ENCODE measurements at places on chromosomes 5 and 9.

DNA sequence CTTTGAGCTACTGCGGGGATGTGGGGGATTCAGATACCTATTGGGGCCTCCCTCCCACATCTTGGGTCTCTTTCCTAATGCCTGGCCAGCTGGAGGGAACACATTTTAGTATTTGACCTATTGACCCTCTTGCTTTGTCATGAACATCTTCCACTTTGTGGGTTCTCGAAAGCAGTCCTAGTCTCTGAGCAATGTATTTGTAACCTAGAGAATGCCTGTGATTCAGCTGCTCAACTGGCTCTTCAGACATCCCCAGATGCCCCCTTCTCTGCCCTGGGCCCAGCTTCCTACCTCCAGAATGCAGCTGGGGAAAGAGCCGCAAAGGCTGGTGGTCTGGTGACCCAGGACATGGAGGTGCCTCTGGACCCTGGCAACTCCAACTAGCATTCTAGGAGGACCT, 32.2 kb downstream of the APTX start:
- no peak for DNase-seq

DNA sequence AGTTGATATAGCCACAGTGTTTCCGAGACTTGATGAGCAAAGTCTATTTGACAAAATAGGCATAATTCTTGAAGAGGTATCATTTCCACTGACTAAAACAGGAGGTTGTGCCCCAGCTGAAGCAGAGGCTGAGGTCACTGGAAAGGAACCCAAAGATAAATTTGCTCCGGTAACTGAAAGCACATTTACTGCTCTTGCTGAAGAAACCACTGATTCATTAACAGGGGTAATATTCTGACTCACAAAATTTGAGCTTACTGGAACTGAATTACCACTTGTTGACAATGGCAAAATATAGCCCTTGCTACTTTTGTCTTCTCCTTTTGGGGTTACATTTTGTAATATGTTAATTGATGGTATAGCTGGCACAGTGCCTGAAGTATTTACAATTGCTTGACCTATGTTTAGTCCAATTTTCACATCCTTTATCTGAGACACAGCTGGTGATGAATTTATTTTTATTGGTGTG, 30.2 kb downstream of the MLANA start:
- no peak for DNase-seq

GRCh38 chr5:33491941-33492340, 51.2 kb downstream of the TARS1 start:
- DNase-seq, result no peak

GRCh38 chr9:106820866-106821265, 42.1 kb upstream of the ZNF462 start:
- no peak for DNase-seq

- no peak for DNase-seq
These were observed 6.1 kb downstream of the MAMDC2 start for GRCh38 chr9:70049672-70050271.

DNA sequence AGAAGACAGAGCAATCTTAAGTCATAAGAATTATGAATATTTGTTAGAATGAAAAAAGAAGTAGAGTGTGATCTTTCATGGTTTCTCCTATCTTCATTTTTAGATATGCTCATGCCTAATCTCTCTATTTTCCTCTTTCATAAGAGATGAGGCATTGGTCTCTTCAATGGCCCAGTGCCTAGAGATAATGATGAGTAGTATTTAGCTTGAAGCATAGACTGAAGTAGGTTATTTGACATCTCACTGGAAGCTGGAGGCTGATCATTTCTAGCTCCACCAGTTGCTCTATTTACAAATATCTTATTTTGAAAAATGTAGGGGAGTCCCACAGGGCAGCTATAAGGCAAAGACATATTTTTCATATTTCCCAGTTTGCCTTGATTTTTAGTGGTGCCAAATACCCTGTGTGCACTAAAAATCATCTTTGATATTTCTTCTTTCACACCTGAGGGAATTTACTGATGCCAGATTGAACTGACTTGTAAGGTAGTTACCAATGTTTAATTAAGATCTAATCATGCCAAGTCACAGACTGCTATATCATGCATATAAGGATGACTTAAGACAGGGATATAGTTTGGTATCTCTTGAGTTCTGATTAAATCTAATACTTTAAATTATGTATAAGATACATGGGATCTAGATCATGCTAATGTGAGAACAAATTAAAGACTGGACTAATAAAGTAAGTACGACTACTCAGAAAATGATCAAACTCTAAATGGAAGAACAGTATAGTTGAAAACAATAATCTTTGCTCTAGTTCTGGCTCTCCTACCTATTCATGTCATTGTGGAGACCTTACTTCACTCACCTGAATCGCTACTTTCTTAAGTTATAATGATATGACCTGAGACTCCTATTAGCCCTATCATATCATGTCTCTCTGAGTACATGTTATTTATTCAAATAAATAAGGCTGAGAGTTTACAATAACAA, 108.2 kb upstream of the IFNE start:
- DNase-seq, result no peak

- DNase-seq, result no peak
These were observed 5.9 kb downstream of the GFI1B start for GRCh38 chr9:132984202-132985070.

- no peak for DNase-seq
These were observed 26.6 kb upstream of the C5orf58 start for GRCh38 chr5:170206216-170206615.

DNA sequence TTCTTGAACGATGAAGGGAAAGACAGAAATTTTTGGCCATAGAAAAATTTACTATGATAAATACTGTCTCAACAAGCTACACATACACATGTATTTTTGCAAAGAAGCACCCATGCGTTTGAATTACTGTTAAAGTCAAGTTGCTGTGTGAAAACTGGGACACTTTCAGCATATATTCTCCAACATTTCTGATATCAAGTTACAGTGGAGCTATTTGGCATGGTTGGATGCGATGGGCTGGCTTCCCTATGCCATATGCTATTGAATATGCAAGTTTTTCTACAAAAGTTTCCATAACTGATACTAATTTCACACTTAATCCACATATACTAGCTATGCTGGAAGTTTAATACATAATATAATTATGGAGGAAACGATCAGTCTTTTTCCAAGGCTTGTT, 381.4 kb downstream of the CTNND2 start:
- no peak for DNase-seq

DNA sequence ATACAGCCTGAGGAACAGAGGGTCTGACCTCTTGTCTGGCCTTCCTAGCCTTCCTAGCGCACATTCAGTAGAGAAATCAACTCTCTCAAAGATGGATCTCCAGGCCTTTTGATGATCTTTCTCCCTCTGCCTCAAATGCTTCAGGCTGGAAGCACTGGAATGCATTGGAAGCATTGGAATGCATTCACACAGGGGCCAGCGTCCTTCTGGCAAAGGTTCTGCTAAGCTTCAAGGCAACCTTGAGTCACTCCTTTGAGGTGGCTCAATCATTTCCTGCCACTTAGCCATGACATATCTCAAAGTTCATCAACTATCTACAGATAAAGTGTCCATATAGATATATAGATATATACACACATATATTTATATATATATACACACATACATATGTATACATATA, 42.9 kb downstream of the OR2K2 start:
- no peak for DNase-seq

DNA sequence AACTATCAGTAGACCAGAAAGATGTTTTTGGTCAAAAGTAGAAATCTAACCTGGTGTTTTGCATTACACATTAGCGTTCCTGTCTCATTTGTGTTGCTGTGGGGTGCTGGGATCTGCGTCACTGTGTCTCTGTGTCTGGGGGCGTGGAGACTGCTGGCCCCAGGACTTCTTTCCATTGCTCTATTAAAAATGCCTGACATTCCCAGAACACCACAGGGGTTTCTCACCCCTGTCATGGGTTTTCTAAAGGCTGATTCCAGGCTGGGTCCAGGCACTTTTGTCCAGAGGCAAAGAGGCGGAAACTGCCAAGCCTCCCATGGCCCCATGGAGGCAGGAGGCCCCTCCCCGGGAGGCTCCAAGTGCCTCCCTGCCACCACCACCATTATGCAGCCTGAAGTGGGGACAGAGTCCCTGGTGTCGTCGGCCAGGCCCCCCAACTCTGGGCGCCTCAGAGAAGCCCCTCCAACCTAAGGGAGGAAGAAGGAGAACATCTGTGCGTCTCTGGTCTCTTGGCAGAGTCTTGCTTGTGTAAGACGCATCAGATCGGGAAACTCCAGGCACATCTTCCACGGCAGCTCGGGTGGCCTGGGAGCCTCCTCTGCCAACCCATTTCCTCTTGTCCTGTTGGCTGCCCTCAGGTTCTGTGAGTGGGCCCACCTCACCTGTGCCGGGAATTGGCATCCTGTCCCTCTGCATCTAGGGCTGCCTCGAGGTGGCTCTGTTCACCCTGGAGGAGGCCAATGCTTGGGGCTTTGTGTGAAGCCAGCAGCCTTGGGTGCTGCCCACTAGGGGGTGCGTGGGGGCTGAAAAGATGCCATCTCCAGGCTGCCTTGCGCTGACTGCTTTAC, 13.8 kb upstream of the PLEKHG4B start:
- DNase-seq, result no peak

DNA sequence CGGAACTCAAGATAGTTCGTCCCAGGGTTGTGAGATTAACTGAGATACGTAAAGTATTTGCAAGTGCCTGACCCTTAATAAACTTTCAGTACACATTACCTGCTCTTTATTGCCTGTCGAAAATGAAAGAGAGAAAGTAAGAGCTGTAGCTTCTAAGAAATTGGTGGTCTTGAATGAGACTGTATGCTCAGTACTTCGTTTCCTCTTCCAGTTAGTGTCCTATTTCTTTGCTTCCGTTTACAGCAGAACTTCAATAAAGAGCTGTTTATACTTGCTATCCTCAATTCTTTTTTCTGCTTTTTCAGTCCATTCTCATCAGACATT, 534 bp downstream of the SRFBP1 start:
- DNase-seq, result no peak

DNA sequence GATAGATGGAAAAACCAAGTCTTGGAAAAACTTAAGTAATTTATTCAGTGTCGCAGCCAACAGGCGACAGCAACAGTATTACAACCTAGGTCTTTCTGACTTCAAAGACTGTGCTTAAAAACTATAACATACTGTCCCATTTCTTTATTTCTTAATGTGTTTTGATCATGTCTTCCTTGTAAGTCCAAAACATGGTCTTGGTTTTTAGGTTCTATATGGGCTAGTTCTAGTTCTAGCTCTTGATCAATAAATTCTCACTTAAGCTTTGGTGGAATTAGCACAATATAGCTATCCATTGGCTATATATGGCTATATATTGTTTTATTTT, 69.9 kb downstream of the IQGAP2 start:
- DNase-seq, result no peak

DNA sequence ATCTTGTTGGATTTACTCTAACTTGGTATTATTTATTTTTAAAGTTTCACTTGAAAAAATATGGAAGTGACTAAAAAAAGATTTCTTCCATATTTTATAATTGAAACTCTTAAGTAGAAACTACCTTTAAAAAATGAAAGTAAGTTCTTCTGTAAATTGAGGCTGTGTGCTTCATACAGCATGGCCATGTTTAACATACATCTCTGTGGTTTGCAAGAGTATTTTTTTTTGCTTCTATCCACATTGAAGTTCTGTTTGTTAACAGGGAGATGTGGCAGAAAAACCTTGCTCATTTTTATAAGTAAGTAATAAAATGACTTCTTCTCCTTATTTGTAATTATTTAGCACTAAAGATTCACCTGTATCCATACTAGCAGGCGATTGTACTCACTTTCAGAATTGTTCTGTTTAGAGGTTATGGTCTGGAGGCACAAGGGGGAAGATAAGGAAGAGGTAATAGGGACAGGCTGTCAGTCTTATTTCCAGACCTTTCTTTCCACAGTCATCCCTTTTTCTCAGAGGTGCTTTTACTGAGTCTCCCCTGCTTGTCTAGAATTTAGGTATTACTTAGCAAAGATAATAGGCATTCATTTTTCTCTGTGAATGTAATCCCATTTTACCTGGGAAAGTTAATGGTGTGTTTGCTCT, 16.0 kb downstream of the FYB1 start:
- DNase-seq, result no peak

GRCh38 chr5:95916687-95917085, 45.0 kb downstream of the ELL2 start:
- DNase-seq, result no peak
